Activated naive CD4-positive, alpha-beta T cell treated with anti-CD3 and anti-CD28 coated beads for 36 hours (primary cell): ENCODE measurements at places on chromosomes 6 and 20.

GRCh38 chr6:99187429-99187828, 162.0 kb downstream of the FAXC start:
- DNase-seq, result no peak

DNA sequence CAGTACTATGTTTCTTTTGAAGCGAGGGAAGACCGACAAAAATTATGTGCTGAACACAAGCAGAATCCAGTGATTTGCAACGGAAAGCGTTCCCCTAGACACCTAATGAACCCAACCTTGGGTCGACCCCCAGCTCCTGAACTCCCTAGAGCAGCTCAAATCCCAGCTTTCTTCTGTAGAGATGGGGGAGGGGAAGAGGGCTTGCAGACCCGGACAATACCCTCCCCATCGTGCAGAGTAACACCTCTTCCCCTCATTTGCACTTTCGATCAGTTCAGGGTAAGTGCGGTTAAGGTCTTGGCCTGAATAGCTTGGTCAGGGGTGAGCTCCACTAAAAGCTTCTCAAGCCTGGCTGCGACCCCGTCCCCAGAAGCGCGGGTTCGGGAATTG, 404 bp downstream of the CEP162 start:
- DNase-seq, result no peak

GRCh38 chr6:164045082-164045481, 630.6 kb downstream of the QKI start:
- no peak for DNase-seq

DNA sequence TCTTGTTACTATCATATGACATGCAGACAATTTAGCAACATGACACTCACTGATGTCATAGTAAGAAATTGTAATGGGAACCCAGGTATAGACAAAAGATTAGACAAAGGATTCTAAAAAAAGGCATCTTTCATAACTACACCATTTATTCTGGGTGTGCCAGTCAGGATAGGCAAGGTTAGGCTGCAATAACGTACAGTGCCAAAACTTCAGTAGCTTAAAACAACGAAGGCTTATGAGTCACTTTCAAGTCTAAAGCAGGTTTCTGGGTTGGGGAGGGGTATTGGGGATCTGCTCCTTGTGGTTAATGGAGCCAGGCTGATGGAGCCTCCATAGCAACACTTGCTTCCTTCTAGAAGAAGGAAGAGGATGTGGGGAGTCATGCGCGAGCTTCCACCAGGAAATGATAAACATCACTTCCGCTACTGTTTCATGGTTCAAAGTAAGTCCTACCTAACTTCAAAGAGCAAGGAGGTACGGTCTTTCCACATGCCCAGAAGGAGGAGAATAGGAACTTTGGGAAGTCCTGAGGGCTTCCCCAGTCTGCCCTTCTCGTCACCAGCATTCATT, 2.0 kb upstream of the GTSF1L start:
- DNase-seq, result peak; percentile 28

GRCh38 chr6:84415517-84415916, 188.1 kb upstream of the CEP162 start:
- no peak for DNase-seq

GRCh38 chr6:67458265-67458664, 1176.8 kb upstream of the ADGRB3 start:
- DNase-seq, result no peak

- DNase-seq, result no peak
These were observed 57.4 kb downstream of the PRL start for GRCh38 chr6:22239261-22239921.

DNA sequence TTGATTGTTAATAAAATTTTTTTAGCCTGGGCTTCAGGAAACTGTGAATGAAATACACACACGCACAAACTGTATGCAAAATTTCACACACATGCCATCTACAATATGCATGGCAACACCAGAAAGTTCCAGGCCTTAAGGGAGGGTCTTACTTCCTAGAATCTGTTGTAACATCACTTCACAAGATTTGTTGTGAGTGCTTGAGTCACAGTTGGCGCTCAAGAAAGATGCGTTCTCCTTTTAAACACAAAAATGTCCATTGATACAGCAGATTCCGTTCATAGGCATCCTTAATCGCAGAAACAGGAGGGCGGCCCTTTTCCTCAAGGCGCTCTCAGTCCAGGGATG, 485 bp upstream of the RTF2 start:
- no peak for DNase-seq

DNA sequence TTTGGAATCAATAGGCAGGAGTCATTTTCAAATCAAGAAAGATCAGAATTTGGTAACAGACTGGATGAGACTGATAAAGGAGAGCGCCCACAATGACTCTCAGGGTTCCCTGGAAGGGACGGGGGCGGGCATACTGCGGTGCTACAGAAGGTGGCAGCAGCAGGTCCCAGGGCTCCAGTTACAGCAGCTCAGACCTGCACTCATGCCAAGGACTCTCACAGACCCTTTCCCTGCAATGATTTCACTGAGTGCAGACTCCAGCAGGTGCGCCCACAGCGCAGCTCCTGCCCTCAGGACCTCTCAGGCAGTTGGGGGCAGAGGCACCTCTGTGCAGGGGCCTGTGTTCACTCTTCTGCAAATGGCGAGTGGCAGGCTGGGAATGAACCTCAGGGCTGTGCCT, 359.8 kb downstream of the ZFAND3 start:
- DNase-seq, result peak; percentile 10

DNA sequence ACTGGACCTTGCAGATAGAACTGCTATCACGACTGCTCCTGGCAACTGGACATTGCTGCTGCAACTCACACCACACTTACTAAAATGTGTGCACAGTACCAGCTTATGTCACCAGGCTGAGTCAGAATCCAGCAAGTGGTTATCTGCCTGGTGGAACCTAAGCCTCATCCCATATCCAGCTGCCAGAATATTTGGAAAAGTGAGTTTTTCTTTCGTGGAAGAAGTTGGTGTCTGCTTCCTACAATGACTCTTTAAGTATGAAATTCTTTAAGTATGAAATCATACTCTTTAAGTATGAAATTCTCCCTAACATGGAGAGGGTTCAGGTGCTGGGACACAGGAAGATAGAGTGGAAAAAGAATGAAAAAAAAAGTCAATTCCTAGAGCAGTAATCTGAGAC, 16.4 kb upstream of the POLR1H start:
- DNase-seq, result no peak

GRCh38 chr6:144250276-144250675, 34.9 kb upstream of the UTRN start:
- no peak for DNase-seq

- no peak for DNase-seq
These were observed 89.2 kb downstream of the DNAH8 start for GRCh38 chr6:38804358-38804757.
